ENCODE measurements at places on chromosomes 3 and 15.

DNA sequence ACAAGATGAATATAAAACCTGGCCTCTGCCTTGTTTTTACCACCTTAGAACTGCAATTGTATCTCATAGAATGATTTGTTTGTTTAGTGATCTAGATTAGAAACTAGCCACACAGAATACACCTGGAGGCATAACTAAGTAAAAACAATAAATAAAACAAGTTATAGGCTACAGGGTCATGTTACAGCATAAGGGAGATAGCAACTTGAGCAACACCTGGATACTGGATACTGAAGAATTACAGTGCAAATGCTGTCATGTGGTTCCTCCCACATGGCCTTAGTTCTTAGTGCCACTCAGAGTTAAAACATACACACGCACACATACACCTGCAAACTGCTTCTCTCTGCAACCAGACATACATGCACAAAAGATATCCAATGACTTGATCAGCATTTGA is 563.4 kb upstream of the DPPA4 start:
- DNase-seq: no peak

- DNase-seq: no peak
Measured at GRCh38 chr3:9211155-9211950, 38.1 kb downstream of the SRGAP3 start.

DNA sequence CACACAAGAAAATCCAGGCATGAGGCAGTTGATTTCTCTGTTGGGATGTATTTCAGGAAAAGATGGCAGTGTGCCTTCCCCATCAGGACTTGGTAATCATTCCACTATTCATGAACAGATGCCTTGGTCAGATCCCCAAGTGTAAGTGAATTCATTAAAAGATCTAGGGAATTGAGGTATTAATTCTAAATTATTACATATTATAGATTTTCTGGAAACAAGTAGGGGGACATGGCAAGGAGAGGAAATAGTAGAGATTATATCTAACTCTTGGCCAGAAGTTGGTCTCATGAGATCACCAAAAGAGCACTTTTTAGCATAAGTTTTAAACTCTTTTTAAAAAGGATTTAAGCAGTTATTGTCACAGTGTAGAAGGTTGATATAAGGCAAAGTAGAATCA is 74.4 kb upstream of the MDFIC2 start:
- DNase-seq: no peak

DNA sequence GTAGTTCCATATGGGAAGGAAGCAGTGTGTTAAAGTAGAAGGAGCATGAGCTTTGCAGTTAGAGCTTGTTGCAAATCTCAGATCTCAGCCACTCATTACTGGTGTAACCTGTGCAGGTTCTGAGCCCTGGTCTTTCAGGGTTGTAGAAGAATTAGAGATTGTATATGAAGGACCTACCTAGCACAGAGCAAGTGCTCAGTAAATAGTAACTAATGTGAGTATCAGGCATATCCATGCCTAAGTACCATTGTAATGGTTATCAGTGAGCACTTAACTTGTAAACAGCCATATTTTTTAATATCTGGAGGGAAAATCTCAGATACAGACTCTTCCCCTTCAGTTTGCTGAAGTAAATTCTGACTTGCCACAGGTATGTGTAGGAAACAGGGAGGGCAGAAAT is 59.3 kb downstream of the MAP6D1 start:
- no peak for DNase-seq

GRCh38 chr3:51353131-51353530 is 32.0 kb upstream of the MANF start:
- DNase-seq: no peak

- no peak for DNase-seq
Measured at GRCh38 chr3:66453651-66454463, 47.0 kb downstream of the LRIG1 start.

GRCh38 chr3:71018799-71019198 is 564.7 kb downstream of the FOXP1 start:
- DNase-seq: no peak

DNA sequence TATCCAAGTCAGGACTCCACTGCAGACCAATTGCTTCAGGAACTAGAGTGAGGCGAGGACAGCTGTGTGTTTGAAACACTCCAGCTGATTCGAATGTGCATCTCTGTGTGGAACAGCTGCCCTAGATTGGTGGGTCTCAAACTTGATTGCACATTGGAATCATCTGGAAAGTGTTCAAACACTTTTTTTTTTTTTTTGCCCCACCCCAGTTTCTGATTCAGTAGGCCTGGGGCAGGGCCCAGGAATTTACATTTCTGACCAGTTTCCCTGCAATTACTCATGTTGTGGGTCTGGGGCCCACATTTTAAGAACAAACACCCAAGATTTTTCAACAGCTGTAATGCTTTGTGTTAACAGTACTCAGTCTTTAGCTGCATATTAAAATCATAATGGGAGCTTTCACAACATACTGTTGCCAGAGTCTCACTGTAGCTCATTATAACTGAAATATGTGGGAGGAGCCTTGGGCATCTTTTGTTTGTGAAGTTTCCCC is 156.6 kb downstream of the NR1D2 start:
- no peak for DNase-seq

DNA sequence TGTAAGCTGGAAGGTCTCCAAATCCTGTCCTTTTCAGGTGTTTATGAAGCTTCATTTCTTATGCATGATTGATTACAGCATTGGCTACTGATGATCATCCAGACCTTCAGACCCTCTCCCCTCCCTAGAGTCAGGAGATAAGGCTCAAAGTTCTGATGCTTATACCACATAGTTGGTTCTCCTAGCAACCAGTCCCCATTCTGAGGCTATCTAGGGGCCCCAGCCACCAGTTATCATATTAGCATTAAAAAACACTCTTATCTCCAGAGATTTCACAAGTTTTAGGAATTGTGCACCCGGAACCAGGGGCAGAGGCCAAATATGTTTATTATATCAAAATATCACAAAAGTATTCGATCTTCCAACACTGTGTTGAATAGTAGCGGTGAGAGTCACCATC is 953.1 kb downstream of the FHIT start:
- no peak for DNase-seq

DNA sequence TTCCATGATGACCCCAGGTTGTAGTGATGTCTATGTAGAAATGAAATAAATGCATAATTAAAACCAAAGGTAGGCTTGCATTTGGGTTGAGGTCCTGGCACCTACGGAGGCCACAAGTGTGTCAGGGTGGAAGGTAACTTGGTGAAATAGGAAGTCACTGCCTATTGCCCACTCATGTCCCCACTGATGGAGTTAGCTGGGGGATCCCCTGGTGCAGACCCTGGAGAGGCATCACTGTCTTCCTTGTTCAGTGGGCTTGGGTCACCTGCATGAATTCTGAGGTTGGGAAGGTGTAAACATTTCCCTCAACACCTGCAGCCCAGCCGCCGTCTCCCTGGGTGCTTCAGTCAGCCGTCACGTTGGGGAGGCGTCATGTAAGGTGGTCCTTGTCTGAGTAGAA is 97.1 kb downstream of the APBA2 start:
- no peak for DNase-seq

DNA sequence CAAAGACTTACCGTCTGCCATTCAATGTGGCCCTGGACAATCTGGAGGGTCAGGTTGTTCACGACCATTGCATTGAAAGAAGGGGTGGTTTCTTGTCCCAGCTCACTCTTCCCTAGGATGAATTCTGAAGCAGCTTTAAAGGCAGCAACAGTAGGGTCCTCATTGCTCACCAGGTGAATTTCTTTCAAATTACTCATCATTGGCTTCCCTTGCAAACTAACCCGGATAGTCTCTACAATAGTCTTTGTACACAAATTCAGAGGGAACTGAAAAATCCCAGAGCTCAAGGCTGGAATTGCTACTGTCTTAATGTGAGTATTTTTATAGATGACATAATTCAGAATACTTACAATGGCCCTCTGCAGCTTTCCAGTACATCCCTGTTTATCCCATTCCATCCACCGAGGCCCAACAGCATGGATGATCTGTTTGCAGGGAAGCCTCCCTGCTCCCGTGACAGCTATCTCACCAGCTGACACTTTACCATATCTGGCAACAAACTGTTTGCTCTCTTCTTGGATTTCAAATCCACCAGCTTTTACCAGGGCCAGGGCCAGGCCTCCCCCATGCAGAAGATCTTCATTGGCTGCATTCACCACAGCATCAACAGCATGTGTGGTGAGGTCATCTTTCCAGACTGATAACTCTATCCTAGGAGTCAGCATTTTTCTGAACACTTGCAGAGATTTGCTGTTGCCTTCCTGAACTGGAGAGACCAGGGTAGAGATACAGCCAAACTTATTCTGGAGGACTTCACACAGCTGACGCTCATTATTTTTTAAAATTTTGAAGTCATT is 8.6 kb downstream of the PARP9 start:
- DNase-seq: no peak

GRCh38 chr3:193710286-193711165 is 117.5 kb downstream of the OPA1 start:
- DNase-seq: no peak

- DNase-seq: no peak
Measured at GRCh38 chr3:183307749-183308148, 54.7 kb downstream of the B3GNT5 start.

- no peak for DNase-seq
Measured at GRCh38 chr3:35659768-35660167, 20.4 kb downstream of the ARPP21 start.

GRCh38 chr3:4730719-4731118 is 237.6 kb downstream of the ITPR1 start:
- no peak for DNase-seq

GRCh38 chr3:21901484-21901883 is 150.5 kb upstream of the ZNF385D start:
- DNase-seq: no peak

- no peak for DNase-seq
Measured at GRCh38 chr15:60315878-60316277, 81.9 kb downstream of the ANXA2 start.

DNA sequence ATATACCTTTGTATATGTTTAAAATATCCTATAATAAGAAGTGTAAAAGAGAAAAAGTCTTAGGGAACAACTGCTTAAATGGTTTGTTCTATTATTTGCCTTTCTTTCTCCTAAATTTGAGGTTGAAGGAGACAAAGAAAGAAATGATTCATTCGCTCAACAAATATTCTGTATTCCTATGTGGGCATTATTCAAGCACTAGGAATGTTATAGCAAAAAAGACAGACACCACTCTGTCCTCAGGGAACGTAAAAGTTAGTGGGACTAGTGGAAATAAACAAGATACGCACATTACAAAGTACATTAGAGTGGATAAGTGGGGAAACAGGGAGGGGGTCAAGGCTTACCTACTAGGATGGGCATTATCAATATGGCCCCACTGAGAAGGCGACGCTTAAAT is 332.2 kb downstream of the LPP start:
- no peak for DNase-seq

- no peak for DNase-seq
Measured at GRCh38 chr3:64799606-64800005, 111.8 kb upstream of the ADAMTS9 start.

DNA sequence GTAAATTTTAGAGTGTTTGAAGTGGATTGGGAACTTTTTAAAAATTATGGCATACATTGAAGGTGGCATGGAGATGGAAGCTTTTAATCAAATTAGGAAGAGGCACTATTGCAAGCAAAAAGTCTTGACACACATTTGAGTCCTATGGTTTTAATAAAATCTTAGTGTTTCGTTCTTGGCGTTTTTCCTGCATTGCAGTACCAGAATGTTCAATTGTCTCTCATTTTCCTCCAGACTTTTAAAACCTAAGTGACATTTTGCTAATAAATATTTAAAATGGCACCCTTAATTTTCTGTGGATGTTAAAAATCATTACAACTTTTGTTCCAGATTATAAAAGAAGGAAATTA is 2.2 kb downstream of the TGFBR2 start:
- no peak for DNase-seq

GRCh38 chr15:101338502-101339057 is 43.5 kb upstream of the SNRPA1 start:
- DNase-seq: no peak

- no peak for DNase-seq
Measured at GRCh38 chr3:10420745-10421475, 84.5 kb downstream of the ATP2B2 start.

GRCh38 chr3:67654844-67655177 is 399 bp upstream of the SUCLG2 start:
- DNase-seq: no peak

- no peak for DNase-seq
Measured at GRCh38 chr15:45326741-45327140, 51.6 kb downstream of the GATM start.

- DNase-seq: no peak
Measured at GRCh38 chr3:35739181-35739809, 100.0 kb downstream of the ARPP21 start.

Data from ascending aorta (tissue), 2 donors.